ENCODE measurements at places on chromosomes 13 and 19. TPM values are rescaled to one million over a fixed set of nuclear protein-coding genes. Genes with fewer than 3 reads are reported as not detected.

DNA sequence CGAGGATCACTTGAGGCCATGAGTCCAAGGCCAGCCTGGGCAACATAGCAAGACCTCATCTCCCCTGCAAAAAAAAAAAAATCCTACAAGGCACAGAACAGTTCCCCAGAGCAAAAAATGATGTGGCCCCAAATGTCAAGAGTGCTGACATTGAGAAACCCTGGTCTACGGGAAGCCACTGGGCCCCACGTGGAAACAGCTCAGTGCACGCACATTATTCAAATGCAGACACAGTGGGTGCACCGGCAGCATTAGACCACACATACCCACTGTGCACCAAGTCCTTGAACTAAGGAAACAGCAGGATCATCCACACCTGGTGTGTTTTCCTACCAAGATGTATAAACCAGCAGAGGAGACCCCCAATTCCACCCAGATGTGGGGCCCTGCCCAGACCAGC lies 35.0 kb upstream of the ADGRE5 start:
- DNase-seq = no peak

Gene ZNF701
- 4.1 TPM for total RNA-seq

DNA sequence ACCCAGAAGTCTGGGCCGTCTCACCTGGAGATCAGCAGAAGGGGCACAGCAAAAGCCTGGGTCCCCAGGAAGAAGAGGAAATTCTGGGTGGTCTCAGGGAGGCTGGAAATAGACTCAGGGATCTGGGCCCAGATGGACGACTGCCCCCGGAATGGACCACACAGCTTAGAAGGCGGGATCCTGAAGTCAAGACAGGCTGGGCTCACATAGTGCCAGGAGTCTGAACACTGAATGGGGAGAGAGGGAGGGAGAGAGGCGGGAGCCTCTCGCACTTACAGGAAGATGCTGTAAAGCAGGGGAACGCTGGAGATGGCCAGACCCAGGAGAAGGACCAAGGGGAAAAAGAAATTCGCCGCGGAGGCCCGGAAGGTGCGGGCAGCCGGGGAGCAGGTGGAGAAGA lies 1.3 kb upstream of the LENG1 start:
- no peak for DNase-seq

Gene CD22
- total RNA-seq = 1.2 TPM

DNA sequence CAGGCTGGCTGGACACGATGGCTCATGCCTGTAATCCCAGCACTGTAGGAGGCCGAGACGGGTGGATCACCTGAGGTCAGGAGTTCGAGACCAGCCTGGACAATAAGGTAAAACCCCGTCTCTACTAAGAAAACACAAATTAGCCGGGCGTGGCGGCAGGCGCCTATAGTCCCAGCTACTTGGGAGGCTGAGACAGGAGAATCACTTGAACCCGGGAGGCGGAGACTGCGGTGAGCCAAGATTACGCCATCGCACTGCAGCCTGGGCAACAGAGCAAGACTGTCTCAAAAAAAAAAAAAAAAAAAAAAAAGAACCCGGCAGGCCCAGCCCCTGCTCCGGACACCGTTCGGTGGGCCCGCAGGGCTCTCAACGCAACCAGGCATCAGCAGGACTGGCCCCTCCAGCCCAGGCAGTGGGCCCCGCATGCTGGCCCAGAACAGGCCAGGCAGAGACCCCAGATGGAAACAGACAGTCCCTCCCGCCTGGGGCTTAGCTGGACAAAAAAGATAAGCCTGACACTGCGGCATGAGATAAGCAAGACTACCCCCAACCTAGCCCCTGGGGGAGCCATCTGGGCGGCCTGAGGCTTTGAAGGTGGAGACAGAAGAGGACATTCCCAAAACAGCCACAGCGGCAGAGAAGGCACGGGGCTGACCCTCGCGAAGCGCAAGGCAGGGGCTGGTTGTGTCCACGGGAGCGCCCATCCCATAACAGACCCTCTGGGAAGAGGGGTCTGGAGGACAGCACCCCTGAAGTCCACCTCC lies 11.6 kb downstream of the REXO1 start:
- no peak for DNase-seq

GRCh38 chr13:77372275-77372674 lies 45.4 kb upstream of the MYCBP2 start:
- no peak for DNase-seq

DNA sequence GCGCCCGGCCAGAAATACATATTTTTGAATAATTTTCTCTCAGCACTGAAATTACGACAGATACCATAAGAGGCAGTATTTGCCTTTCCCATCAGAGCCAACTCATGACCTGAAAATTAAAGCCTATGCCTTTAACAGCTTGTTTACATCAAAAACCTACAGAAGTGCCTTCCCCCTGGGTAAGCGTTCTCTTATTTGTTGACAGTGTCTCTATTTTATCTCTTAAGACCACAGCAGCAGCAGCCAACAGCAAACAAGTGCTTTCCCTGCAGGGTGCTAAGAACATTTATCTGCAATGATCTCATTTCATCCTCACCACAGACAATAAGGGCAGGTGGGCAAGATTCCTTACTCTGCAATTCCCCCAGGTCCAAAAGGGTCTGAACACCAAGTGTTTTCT lies 6.0 kb downstream of the AKAP8L start:
- DNase-seq = no peak

DNA sequence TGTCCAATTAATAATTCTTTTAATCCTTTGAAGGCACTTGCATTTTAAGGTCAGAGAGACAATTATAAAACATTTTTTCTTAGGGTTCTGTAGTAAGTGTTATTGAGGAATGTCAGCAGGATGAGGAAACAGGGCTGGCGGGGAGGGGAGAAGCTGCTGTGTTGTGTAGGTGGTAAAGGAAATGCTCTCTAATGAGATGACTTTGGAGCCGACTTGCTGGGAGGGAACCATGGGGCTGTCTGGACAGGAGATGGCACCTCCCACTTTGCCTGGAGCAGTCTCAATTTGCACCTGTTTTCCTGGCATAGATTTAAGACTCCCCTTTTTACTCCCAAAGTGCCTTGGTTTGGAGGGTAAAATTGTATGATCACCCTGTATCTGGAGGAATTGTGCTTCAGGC lies 230.4 kb downstream of the ATP8A2 start:
- DNase-seq = no peak

- no peak for DNase-seq
Measured at GRCh38 chr13:79775830-79776229, 294.9 kb downstream of the NDFIP2 start.

- DNase-seq = no peak
Measured at GRCh38 chr13:87280139-87280538, 391.0 kb upstream of the SLITRK5 start.

GRCh38 chr19:14735915-14736314 lies 42.4 kb downstream of the ADGRE2 start:
- no peak for DNase-seq

Gene RLN3
- total RNA-seq = not detected

DNA sequence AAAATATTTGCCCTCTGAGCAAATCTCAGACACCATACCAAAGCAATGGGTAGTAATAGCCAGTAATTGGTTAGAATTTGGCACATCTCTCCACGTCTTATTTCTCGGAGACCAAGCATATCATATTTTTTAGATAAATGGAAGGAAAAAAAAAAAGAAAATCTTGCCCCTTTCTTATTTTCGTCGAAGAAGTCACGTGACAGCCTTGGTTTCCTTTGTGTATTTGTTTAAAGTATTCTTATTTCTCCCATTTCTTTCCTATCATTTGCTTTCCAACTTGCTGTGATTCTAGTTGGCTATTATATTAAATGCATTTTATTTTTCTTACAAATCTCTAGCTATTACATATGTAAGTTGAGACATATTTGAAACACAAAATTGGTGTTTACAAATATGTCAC lies 2155.9 kb downstream of the PCDH9 start:
- no peak for DNase-seq

- DNase-seq = no peak
Measured at GRCh38 chr13:54733639-54734038, 1705.0 kb downstream of the OLFM4 start.
